Testis (tissue), 5 donors: ENCODE measurements at places on chromosomes 3 and 15. TPM values are rescaled to one million over a fixed set of nuclear protein-coding genes. Genes with fewer than 3 reads are reported as not detected.

ADAMTSL3 gene
- total RNA-seq, result 9.4 TPM

DNA sequence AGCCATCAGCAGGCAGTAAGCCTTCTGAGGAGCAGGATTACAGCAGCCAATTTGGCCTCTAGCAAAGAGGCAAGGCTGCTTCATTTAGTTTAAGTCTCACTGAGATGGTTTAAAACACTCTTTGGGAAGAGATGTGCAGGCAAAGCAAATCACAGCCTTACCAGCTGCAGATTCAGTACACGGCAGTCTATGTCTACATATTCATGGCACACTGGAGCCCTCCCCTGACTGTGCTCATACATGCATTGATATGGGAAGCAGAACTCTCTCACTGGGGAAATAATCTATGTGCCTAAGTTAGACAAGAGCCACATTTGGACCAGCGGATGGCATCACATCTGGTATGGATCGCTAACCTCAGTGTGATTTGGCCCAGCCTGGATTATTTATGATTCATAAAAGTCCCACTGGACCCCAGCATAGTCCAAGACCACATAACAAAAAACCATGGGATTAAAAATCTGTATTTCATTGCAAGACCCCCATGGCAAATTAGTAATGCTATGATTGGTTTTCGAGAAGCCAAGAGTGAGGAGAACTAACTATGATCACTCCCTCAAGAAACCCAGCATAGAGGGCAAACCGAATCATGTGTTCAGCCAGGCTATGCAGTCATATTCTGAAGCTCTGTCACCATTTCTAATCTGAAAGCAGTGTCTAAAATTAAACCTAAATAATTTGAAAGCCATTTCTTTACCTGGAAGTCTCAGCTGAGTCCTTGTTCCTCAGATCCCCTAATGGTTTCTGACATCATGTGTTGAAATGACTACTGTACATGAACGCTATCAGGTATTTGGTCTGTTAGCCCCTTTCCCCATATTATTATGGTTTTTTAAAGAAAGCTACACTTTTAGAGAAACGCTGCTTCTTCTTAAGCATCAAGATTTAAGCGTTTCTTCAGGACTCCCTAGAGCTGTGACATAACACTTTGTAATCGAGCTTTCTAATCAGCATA lies 1.2 kb downstream of the PRICKLE2 start:
- DNase-seq, result peak; percentile 34

DNA sequence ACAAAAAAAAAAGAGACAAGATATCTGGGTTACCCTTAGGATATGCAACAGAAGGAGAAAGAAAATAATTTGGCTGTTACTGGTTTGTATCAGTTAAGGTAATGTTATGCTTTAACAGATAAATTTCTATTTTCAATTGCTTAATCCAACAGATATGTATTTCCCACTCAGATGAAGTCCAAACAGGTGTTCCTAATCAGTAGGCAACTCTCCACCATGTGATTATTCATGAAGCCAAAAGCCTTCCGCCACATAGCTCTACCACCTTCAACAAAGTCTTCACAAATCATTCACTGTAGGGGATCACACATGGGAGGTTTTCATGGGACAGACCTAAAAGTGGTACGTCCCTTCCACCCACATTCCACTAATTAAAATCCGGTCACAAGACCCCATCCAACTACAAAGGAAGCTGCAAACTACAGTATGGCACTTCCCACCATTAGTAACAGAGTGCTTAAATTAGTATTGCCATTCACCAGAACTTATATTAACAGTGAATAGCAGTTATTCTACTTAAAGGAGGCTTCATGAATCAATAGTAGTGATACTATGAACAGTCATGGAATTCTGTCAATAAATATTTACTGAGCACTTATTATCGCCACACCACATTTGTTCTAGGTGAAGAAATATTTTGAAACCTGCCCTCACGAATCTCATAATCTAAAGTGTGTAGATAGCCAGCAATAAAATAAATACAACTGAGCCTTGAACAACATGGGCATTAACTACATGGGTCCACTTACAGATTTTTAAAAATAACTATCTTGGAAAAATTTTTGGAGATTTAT lies 66.5 kb downstream of the SFMBT1 start:
- DNase-seq, result no peak

SNTN gene
- not detected for total RNA-seq

DNA sequence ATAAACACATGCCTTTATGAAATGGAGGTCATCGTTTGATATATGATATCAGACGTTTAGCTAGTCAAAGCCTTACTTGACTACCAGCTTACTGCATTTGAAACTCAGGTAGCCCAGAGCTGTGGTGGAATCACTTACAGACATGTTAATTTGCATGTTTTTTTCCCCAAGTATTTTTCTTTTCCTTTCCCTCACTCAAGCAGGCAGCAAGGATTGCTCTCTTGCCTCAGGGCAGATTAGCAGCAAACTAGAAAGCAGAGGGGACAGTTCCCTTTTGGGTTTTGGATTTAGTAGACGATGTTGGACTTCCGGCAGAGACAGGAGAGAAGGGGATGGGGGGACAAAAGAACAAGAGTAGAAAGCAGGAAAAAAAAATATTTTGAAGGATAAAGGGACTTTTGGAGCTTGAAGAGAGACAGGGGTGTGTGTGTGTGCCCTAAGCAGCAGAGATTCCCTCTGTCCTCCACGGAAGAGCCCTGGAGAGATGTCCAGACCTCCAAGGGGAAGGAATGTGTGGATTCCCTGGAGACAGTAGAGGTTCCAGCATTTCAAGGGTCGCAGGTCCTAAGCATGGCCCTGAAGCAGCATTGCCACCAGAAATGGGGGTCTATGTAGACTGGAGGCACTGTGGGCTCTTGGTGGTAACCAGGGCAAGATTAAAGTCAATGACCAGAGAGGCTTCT lies 86.8 kb upstream of the CADPS start:
- no peak for DNase-seq

DNA sequence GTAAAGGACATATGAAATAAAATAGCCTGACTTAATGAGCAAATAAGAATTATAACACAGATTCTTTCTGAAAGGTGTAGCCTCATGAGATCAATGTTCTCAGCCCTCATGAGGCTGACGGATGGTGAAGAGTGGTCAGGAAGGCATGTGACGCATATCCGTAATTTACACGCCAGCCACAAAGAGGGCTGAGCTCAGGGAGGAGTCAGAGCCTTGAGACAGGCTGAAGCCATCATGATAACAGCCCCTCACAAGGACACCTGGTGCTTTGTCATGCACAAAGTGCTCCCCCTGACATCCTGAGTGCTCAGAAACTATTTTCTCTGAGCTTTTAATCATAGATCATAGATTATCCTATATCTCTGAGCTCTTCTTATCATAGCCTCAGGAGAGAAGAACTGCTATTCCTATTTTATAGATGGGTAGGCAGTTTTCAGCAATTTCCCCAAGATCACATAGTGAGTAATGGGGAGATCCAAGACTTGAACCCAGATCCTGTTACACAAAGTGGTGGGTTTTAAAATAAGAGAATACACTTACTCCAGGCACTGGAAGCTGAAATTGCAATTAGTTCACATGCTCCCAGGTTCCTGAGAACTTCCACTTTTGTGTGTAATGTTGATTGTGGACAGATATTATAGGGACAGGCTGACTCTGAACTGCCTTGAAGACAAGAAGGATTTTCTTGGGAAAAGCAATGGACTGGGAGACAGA lies 267.1 kb downstream of the RPLP1 start:
- DNase-seq, result peak; percentile 48

DNA sequence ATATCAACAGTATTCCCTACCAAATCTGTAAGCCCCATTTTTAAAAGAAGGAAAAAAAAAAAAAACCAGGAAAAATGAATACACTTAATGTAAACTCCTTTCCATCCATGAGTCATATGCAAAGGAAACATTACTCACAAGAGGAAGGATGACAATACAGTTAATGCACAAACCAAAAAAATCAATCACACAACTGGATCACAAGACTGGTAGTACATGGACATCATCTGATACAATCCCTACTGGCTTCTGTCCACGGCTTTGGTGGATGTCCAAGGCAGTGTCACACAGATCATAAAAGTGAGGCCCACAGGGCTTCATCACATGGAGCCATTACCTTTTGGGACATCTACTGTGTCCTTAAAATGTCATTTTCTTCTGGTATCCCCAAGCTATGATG lies 44.0 kb downstream of the SUCLG2 start:
- DNase-seq, result no peak

- DNase-seq, result no peak
Measured at GRCh38 chr3:119098619-119099222, 47.2 kb upstream of the TEX55 start.

- DNase-seq, result no peak
Measured at GRCh38 chr15:39102431-39102830, 478.4 kb upstream of the THBS1 start.
